ENCODE measurements at places on chromosomes 5 and 9.

- no peak for DNase-seq
Measured at GRCh38 chr9:18548456-18548855, 74.5 kb downstream of the ADAMTSL1 start.

GRCh38 chr5:124444147-124444775 lies 302.2 kb downstream of the ZNF608 start:
- no peak for DNase-seq

- peak; percentile 72 for DNase-seq
Measured at GRCh38 chr5:142014911-142015584, 2.2 kb upstream of the GNPDA1 start.

DNA sequence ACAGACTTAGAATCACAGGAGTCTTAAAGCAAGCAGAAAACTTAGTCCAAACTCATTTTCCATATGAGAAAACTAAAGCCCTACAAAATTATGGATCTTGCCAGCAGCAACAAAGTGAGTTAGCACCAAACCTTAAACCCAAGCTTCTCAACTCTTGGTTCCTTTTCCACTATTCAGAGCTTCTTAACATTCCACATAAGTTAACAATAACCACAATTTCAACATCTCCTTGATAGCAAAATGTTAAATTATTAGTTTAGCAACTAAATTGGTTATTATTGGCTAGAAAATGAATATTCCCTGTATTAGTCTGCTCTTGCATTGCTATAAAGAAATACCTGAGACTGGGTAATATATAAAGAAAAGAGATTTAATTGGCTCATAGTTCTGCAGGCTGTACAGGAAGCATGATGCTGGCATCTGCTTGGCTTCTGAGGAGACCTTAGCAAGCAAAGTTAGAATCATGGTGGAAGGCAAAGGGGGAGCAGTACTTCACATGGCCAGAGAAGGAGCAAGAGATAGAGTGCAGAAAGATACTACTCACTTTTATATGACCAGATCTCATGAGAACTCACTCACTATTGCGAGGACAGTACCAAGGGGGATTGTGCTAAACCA lies 26.2 kb upstream of the ARSB start:
- no peak for DNase-seq

GRCh38 chr5:163916376-163916775 lies 411.0 kb downstream of the MAT2B start:
- DNase-seq = no peak

- DNase-seq = no peak
Measured at GRCh38 chr9:108207561-108208165, 648.1 kb downstream of the ACTL7B start.

- no peak for DNase-seq
Measured at GRCh38 chr9:136750526-136750925, 2.2 kb upstream of the LCN6 start.

- no peak for DNase-seq
Measured at GRCh38 chr5:134911285-134912206, 6.6 kb downstream of the PCBD2 start.

GRCh38 chr5:56262279-56262678 lies 29.1 kb upstream of the ANKRD55 start:
- DNase-seq = no peak
